Muscle of leg (tissue), 16 donors: ENCODE measurements at places on chromosomes 7 and 10. TPM values are rescaled to one million over a fixed set of nuclear protein-coding genes. Genes with fewer than 3 reads are reported as not detected.
A peak's percentile ranks its signal among the peaks of the same experiment; 100 is the strongest.

DNA sequence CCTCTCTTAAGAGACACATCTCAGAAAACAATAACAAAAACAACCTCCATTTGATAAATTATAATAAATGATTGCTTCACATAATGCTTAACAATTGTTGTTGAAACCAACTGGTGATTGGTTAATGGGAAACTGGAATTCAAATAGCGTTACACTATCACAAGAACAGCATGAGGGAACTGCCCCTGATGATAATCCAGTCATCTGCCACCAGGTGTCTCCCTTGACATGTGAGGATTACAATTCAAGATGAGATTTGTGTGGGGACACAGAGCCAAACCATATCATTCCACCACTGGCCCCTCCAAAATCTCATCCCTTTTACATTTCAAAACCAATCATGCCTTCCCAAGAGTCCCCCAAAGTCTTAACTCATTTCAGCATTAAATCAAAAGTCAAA is 375.9 kb downstream of the BMPER start:
- no peak for DNase-seq

- no peak for DNase-seq
Observed at GRCh38 chr10:77666821-77667220, 29.2 kb upstream of the KCNMA1 start.

GRCh38 chr10:132481690-132482089 is 55.9 kb upstream of the INPP5A start:
- DNase-seq, result no peak

DNA sequence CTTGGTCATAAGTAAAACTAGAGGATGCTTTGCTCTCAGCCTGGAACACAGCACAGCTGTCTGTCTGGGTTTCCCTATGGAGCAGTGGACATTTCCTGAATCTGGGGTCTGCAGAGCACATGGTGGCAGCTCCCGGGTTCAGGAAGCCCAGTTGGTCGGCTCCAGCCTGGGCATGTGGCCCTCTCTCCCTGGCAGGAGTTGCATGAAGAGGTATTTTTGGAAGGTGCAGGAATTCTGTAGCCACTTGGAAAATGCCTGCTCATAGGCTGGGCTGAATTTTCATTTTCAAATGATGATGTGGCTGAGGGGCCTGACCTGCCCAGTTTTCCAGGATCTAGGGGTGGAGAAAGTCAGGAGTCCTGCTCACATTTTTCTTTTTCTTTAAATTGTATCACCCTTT is 6.7 kb upstream of the TPST1 start:
- DNase-seq, result peak; percentile 67

DNA sequence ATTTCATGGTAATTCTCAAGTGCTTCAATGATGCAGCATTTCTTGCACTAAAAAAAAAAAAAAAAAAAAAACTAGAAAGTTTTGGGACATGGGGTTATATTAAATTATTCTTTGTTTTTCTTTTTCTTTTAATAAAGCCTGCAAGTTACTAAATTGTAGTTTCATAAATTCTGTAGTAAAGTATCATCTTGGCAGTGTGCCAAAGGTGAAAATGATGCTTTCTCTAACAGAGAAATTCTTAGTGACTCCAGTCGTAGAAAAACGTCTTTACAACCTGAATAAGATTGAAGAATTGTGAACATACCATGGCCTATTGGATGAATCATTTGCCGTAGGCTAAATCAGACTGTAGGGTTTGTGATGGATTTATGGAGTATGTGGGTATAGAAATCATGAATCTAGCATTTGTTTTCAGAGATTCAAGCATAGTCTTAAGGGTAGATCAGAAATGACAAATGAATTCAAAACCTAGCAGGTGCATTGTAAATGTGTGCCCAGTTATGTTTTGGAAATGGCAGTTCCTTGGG is 27.1 kb downstream of the RBM17 start:
- DNase-seq, result no peak

Gene SLC13A1
- total RNA-seq, result not detected

Gene CLEC2L
- 1.3 TPM for total RNA-seq

DNA sequence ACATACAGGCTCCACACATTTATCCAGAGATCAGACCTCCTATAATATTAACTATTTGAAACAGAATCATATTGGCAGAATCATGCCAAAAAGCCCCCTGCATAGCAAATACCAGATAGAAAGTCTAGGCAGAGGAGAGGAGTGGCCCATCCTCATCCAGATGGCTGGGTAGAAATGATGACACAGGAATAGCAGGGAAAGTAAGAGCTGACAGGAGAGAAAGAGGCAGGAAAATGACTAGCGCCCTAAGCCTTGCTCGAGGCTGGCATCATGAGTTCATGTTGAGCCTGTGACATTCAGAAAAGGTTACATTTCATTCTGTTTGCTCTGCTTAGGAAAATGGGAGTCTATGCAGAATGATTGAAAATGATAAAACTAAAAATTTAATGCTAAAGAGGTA is 27.6 kb downstream of the WIPF3 start:
- no peak for DNase-seq

- no peak for DNase-seq
Observed at GRCh38 chr7:128155100-128155740, 85.9 kb upstream of the LEP start.

Gene SH3PXD2A
- total RNA-seq, result 33.2 TPM

Gene ARHGEF35
- total RNA-seq, result 0.80 TPM

Gene HYAL4
- 0.09 TPM for total RNA-seq

GRCh38 chr10:127565583-127565982 is 16.5 kb downstream of the NPS start:
- no peak for DNase-seq

GRCh38 chr10:21989453-21990154 is 13.9 kb downstream of the DNAJC1 start:
- DNase-seq, result peak; percentile 36

Gene TAS2R4
- total RNA-seq, result 1.5 TPM

Gene RAPGEF5
- 21.8 TPM for total RNA-seq

Gene PAPOLB
- total RNA-seq, result 0.22 TPM

- DNase-seq, result peak; percentile 50
Observed at GRCh38 chr10:100969187-100970075, at the start of gene SEMA4G. Gene SEMA4G (plus strand): TSS chr10:100969504. CDS start chr10:100972913, 3,409 bp downstream.

- peak; percentile 78 for DNase-seq
Observed at GRCh38 chr7:127838816-127839415, 186.9 kb downstream of the SND1 start.

GRCh38 chr7:729140-730000 is 2.3 kb upstream of the PRKAR1B start:
- no peak for DNase-seq

GRCh38 chr7:106848851-106849442 is 16.1 kb upstream of the PIK3CG start:
- no peak for DNase-seq

DNA sequence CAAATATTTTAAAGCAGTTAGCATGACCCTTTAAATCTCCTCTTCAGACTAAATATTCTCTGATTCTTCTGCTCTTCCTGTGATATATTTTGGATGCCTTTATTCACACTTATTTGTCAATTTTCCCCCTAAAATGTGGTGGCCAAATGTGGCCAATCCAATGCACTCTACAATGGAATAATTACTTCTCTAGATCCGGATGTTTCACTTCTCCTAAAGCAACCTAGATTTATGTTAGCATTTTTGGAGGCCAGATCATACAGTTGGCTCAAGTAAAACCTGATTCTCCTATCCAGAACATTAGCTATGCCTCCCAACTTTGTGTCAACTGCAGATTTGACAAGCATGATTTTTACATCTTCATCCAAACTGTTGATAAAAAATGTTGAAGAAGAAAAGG is 153.7 kb downstream of the CREB5 start:
- DNase-seq, result peak; percentile 36

DNA sequence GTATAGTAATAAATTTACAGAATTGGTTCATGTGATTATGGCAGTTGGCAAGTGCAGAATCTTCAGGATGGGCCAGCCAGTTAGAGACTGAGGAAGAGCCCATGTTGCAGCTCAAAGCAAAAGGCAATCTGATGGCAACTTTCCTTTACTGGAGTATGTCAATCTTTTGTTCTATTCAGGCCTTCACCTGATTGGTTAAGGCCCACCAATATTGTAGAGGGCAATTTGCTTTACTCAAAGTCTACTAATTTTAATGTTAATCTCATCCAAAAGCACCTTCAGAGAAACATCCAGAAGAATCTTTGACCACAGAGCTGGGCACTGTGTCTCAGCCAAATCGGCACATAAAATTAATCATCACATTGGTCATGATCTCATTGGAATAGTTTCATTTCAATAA is 20.0 kb upstream of the POM121L12 start:
- DNase-seq, result no peak

- DNase-seq, result peak; percentile 97
Observed at GRCh38 chr7:55110993-55111361, 92.2 kb downstream of the EGFR start.
